Natural killer cell (primary cell): ENCODE measurements at places on chromosomes 6 and 20. TPM values are rescaled to one million over a fixed set of nuclear protein-coding genes. Genes with fewer than 3 reads are reported as not detected.

Gene CLVS2
- not detected for total RNA-seq

Gene OR2B6
- not detected for total RNA-seq

- DNase-seq, result peak; percentile 15
Measured at GRCh38 chr20:57657535-57658446, 37.6 kb upstream of the ZBP1 start.

GRCh38 chr6:83258517-83258916 lies 65.4 kb downstream of the RWDD2A start:
- no peak for DNase-seq
